Stromal cell of bone marrow (primary cell): ENCODE measurements at places on chromosomes 13 and 19.

DNA sequence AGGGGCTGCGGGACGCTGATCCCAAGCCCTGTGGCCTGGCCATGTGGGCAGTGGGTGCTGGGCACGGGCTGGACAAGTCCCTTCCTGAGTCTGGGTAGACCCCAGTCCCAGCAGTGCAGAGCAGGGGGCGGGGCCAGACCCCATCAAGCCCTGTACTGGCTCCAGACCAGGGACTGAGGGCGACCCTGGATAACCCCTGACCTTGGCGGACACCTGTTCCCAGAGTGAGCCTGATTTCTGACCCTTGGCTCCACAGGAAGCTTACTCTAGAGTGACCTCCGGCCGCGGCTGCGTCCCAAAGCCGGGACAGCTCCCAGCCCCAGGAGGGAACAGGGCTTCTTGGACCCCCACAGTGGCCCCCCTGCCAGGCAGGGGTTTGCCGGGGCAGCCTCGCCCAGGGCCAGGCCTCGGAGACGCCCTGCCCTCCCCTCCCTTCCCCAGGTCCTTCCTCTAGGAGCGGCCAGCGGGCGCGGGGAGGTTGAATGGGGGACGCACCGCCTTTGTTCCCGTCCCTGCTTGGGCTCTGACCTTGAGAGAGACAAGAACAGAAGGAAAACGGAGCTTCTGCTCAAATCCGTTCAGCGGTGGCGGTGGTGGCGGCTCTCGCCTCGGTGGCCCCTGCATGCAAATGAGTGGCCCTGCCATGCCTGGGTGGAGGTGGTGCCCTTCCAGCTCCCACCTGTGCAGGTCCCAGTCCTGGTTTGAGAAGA, 2.3 kb upstream of the EFNA2 start:
- no peak for DNase-seq

DNA sequence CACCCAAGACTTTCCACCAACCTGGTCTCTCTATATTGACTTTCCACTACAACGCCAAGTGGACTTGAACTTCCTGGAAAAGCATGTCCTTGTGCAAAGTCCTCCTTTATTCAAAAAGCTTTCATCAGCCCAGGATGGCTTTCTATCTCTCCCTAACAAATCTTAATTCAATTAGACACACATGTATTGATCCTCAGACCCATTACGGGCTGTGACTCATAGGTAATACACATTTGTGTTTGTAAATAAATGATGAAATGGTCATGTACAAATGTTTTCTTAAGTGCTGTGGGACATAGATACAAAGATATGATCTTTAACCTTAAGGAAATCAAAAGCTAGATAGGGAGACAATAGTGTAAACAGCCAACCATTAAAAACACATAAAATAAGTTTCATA, 1189.7 kb downstream of the EFNB2 start:
- no peak for DNase-seq

DNA sequence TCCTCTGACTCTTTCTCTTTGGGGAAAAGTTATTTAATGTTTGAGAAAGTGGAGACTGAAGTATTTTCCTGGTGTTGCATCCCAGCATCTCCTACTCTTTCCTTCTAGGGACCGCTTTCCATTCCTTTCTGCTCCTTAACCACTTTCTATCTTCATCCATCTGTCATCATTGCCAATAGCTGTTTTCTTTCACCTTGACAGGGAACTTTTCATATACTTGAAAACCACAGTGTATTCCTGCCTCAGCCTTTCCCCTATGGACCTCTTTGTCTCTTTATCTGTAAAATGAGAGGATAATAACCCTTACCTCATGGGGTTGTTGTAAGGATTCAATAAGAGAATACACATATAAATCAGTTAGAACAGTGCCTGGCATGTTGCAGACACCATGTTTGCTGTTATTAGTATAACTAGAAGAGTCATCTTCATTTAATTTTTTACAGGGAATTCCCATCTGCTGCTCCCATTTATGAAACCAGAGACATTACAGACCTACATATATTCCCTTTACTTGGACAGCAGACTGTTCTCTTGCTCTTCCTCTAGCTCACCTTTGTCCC, 31.8 kb downstream of the LCP1 start:
- no peak for DNase-seq

GRCh38 chr19:39953915-39954314, 17.1 kb upstream of the PSMC4 start:
- DNase-seq, result no peak

GRCh38 chr13:44825953-44826352, 163.3 kb downstream of the NUFIP1 start:
- DNase-seq, result no peak

GRCh38 chr13:99993660-99994637, 12.4 kb downstream of the ZIC2 start:
- DNase-seq, result no peak

DNA sequence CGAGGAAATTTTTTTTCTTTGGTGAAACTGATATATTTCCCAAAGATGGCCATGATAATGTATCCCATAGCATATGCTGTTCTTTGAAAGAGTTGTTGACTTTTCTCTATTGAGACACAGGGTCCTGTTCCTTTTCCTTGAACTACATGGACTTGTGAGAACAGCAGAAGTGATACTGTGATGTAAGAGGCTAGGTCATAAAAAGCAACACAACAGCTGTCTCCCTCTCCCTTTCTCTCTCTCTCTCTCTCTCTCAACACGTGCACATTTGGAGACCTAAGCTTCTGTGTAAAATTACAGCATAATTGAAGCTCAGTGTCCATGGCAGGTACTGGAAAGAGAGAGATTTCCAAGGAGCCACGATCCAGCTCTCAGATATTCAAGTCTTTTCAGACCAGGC, 1712.4 kb downstream of the EFNB2 start:
- DNase-seq, result no peak

GRCh38 chr13:83286737-83287136, 595.5 kb downstream of the SLITRK1 start:
- DNase-seq, result no peak

DNA sequence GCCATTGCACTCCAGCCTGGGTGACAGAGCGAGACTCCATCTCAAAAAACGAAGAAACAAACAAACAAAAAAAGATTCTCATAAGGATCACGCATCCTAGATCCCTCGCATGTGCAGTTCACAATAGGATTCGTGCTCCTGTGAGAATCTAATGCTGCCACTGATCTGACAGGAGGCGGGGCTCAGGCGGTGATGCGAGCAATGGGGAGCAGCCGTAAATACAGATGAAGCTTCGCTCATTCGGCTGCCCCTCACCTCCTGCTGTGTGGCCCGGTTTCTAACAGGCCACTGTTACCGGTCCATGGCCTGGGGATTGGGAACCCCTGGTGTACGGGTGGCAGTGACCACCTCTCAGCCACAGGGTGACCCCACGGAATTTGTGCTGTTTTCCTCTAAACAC, 98.2 kb upstream of the MRI1 start:
- DNase-seq, result no peak

GRCh38 chr13:99044764-99045163, 66.9 kb upstream of the DOCK9 start:
- no peak for DNase-seq

DNA sequence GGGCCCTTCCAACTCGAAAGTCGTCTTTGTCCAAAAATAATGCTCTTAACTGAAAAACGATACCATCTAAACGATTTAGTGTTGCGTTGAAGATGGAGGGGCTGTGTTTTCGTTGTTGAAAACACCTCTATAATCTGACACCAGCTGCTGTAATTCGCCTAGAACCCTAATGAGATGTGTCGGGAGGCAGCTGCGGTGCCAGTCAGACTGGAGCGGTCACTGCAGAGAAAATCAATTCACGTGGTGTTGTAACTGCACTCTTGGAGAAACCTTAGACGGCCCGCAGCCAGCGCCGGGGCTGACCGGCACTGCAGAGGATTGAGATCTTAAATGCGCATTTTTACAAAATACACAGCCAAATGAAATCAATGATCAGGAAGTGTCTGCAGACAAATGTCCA, 339.1 kb downstream of the ZNF536 start:
- no peak for DNase-seq

DNA sequence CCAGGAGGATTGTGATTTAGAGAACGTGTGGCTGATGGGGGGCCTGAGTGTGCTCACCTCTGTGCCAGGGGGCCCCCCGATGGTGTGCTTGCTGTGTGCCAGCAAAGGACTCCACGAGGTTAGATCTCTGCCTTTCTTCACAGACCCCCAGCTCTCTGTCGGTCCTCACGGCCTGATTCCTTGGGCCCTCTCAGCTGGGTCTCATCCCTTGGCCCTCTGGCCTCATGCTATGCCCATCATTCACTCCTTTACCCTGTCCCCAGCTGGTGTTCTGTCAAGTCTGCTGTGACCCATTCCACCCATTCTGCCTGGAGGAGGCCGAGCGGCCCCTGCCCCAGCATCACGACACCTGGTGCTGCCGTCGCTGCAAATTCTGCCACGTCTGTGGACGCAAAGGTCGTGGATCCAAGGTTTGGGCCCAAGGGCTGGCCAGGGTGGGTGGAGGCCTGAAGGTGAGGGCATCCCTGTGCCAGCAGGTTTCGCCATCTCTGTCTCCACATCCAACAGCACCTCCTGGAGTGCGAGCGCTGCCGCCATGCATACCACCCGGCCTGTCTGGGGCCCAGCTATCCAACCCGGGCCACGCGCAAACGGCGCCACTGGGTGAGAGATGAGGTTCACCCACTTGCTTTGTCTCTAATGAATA, 7.5 kb downstream of the KMT2B start:
- no peak for DNase-seq

GRCh38 chr19:6227936-6228325, 51.8 kb downstream of the MLLT1 start:
- no peak for DNase-seq

- no peak for DNase-seq
Measured at GRCh38 chr13:34883396-34883795, 58.7 kb upstream of the NBEA start.

- no peak for DNase-seq
Measured at GRCh38 chr13:38538422-38538821, 148.5 kb upstream of the FREM2 start.

GRCh38 chr19:4115818-4116385, 8.0 kb downstream of the MAP2K2 start:
- DNase-seq, result no peak

GRCh38 chr19:31214997-31215396, 134.2 kb downstream of the TSHZ3 start:
- no peak for DNase-seq

DNA sequence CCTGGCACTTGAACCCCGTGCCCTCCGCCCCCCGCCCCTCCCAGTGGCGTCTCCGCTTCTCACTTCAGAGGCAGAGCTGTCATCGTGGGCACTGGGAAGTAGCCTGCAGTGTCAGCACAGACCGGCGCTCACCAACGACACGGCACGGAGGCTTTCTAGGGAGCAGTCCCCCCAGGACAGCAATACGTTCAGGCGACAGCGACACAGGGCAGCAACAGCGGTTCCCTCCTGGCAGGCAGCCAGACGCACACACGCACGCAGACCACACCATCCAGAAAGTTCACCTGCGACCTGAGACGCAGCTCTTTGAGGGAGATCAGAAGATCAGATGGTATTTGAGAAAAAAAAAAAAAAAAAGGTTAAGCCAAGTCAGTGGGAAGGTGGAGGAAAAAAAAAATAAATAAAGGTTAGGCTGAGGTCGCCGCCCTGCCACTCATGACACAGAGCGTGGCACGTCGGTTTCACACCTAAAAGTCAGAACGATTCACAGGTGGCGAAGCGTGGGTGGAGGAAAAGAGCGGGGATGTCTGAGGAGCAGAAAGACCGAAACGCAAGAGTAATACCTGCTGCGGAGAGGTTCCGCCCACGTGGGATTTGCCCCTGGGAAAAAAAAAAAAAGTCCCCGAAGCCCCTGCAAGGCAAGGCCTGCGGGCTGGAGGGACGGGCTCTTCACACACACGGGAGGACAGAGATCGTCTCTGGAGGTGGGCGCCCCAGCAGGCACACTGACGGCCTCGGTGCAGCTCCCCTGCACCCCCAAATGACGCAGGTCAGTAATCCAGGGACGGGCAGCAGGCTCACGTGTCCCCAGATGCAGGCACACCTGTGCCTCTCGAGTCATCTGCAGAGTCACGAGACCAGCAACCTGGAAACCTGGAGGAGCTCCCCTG, 94.5 kb downstream of the GNG7 start:
- no peak for DNase-seq

GRCh38 chr13:66014771-66015170, 1215.4 kb downstream of the PCDH9 start:
- DNase-seq, result no peak

- DNase-seq, result no peak
Measured at GRCh38 chr19:18704054-18704453, 20.6 kb downstream of the CRTC1 start.

DNA sequence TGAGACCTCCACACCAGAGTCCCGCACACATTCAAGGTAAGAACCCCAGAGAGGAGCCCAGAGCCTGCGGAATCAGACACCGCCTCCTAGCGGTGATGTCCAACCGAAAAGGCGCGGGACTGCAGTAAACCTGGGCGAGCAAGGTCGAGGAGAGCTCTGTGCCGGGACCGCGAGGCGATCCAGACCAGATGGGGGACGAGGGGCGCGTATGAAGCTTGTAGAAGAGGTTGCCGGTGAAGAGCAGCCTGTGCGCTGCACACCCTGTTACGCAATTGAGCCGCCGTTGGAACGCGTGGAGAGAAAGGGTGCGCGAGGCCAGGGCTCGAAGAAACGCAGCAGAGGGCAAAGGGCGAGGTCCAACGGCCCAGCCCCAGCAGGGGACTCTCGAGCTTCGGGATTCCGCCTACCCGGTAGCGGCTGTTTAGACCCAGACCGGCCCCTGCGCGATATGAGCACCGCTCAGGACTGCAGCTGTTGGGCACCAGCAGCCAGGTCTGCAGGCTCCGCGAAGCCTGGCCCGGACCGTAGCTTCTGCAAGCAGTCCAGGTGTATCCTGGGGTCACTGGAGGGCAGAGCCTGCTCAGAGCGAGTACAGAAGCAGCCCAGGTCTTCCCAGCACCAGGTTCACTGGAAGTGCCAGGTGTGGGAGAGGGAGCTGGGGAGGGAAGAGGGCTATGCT, 65.9 kb upstream of the ZNF599 start:
- no peak for DNase-seq

GRCh38 chr13:77316430-77316829, 10.5 kb downstream of the MYCBP2 start:
- no peak for DNase-seq

DNA sequence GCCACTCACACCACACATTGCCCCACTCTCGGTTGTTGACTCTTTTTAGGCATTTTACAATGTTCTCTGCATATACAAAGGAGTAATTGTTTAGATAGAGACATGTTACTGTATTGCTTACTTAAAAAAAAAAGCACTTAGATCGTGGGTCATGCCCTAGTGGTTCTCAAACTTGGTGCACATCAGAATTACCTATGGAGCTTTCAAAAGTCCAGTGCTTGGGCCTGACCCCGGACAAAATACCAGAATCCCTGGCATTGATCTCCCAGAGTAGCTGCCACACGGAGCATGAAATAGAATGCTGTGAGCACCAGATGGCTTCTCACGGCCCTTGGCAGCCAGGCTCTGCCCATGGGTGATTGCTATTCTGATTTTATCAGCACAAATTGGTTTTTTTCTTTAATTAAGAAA, 20.0 kb downstream of the ACP7 start:
- DNase-seq, result no peak

DNA sequence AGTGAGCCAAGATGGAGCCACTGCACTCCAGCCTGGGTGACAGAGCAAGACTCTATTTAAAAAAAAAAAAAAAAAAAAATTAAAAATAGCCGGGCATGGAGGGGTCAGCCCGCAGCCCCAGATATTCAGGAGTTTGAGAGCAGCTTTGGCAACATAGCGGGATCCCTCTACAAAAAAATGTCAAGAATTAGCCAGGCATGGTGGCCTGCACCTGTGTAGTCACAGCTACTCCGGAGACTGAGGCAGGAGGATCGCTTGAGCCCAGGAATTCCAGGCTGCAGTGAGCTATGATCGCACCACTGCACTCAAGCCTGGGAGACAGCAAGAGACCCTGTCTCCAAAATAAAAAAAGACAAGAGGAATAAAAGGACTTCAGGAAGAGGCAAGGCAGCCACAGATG, 716 bp downstream of the AP1M2 start:
- no peak for DNase-seq
